ENCODE measurements at places on chromosomes 7 and 10. TPM values are rescaled to one million over a fixed set of nuclear protein-coding genes. Genes with fewer than 3 reads are reported as not detected.

DNA sequence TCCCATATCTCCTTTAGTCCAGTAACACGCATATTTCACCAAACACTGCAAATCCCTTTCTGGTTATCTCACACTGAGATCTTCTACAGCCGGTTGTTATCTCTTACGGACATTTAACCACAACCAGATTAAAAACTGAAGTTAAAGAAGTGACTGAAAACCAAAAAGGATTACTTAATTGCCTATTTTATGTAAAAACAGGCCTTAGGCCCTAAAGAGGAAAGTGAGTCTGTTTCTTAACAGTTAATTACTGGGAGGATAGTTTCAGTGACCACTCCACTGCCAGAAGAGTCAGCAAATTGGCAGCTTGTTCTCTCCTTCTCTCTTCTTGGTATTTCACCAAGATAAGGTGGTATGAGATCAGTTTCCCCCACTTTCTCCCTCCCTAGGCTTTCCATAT lies 161.9 kb upstream of the MEOX2 start:
- DNase-seq, result no peak

The BLNK gene
- not detected for total RNA-seq

DNA sequence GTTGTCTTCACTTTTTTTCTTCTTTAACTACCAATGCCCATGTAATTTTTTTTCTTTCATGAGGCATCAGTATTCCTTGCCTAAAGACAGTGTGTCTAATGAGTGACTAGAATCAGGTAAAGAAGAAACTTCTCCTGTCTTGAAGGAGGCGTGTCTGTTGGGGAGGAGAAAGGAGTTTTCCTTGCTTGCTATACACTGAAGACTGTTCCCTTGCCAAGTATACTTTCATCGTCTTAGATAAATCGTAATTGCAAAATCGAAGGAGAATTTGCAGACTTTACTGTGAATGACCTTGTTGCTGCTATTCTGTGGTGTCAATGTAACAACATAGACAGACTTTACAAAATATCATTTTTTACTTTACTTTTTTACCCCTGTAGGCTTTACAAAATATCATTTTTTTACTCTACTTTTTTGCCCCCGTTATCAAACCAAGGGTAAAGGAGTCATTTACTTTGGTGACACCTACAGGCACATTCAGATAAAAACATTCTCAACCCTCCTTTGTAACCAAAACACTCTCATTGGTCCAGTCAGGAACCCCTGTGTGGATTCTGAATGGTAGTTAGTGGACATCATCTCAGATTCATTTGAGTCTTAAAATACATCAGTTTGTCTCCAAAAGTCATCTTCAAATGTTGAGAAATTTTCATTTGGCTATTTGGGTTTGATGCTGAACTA lies 232.4 kb downstream of the AHR start:
- DNase-seq, result peak; percentile 73

DNA sequence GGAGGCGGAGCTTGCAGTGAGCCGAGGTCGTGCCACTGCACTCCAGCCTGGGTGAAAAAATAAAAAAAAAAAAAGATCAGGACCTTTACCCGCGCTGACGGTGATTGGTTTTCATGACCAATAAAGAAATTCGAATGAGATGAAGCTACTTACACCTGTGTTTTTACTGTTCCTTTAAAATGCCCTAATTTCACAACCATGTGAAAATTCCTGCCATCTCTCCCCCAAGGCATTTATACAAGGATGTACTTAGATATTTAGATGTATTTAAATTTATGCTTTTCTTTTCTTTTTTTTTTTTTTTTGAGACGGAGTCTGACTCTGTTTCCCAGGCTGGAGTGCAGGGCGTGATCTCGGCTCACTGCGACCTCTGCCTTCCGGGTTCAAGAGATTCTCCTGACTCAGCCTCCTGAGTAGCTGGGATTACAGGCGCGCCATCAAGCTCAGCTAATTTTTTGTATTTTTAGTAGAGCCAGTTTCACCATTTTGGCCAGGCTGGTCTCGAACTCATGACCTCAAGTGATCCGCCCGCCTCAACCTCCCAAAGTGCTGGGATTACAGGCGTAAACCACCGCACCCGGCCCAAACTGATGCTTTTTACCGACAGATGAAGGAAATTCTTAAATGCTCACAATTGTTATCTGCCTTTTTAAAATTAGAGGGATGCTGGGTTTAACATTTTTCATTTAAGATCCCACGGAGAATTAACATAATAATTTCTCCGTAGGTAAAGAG lies 3.1 kb upstream of the PHYH start:
- DNase-seq, result no peak

The PRKAG2 gene
- total RNA-seq, result 13.5 TPM

The IL2RA gene
- total RNA-seq, result not detected

- DNase-seq, result peak; percentile 44
Measured at GRCh38 chr10:129030996-129031843, 435.8 kb upstream of the MGMT start.

DNA sequence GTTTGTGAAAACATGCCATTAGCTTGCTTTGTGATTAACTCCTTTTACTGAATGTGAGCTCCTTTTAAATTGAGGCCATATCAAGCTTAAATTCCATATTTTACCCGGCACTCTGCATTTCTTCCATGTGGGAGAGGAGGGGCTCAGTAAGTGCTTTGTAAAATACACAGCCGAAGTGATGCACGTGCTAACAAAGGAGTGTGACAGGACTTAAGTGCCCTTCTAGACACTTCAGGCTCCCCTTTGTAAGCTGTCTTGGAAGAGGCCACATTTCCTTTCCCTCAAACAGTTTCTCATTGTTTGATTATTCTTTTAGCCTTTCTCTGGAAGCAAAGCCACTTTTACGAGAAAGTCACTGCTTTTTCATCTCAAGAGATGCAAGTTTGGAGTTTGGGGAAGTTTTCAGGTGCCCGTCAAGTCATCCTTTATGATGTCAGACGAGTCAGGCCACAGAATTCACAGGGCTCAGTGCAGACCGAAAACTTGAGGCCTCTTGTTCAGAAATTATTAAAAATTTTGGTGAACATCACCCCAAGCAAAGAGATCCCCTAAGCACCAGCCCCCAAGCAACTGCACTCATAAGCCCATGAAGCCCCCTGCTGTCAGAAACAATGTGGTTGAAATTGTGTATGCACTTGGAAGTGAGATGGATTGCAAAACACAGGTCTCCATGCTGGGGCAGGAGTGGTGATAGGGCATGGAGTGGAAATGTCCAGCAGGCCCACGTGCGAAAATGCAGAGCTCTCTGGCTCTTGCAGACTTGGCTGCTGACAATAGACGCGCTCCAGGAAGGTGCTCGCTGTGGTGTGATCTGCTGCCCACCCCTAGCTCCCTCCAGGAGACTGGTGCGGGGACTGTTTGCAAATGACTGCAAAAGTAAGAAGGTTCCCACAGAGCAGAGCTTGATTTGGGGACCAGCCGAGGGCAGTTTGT lies 11.5 kb downstream of the IKZF1 start:
- DNase-seq, result no peak

- no peak for DNase-seq
Measured at GRCh38 chr7:80665526-80665925, 27.1 kb downstream of the CD36 start.

Data from lung microvascular endothelial cell (primary cell).